HS-27A (cell line): ENCODE measurements at places on chromosomes 16 and 17.

GRCh38 chr17:54781389-54781788 lies 119.3 kb upstream of the TOM1L1 start:
- no peak for DNase-seq

- no peak for DNase-seq
Observed at GRCh38 chr16:66754211-66754610, 2.8 kb upstream of the DYNC1LI2 start.

GRCh38 chr16:89360760-89361435 lies 129.5 kb downstream of the ANKRD11 start:
- no peak for DNase-seq

- no peak for DNase-seq
Observed at GRCh38 chr17:61729690-61730268, 133.5 kb downstream of the BRIP1 start.

- DNase-seq = no peak
Observed at GRCh38 chr17:65587534-65588180, 26.2 kb upstream of the AXIN2 start.

GRCh38 chr16:88423448-88423850 lies 29.6 kb upstream of the ZFPM1 start:
- no peak for DNase-seq

- DNase-seq = no peak
Observed at GRCh38 chr17:49756323-49757150, 7.4 kb downstream of the FAM117A start.

DNA sequence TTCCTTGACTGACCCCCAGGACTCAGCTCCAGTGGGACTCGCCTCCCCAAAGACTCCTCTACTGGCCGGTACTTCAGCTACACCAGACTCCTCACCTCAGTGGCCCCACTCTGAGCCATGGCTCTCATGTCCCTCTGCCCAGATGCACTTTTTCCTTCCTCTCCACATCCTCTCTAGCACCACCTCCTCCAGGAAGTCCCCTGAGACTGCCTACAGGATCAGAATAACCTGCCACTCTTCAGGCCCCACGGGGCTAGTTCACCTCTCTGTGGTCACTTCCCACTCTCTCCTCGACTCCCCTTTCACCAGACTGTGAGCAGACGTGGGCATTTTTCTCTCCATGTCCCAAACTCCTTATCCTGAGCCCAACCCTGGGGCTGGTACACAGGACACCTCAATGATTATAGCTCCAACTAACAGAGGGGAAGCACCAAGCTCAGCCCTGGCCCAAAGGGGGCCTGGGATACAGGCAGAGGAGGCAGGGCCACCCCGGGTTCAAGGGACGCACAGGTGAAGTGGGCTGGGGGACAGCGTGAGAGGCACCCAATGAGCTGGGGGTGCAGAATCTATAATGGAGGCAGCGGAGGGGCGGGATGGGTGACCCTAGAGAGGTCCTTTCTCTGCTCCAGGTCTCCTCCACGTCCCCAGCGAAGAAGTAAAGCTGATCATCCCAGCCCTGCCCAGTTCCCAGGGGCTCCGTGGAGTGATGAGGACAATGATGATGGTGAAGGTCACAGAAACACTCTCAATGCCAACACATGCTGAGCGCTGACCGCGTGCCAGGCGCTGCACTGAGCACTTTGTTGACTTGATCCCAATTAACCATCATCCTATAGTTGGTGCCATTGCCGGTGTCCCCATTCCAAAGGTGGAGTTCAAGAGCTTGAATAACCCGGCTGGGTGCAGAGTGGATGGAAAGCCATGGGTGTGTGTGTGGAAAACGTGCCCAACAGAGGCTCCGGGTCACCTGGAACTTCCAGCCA lies 3.9 kb downstream of the TRPV3 start:
- no peak for DNase-seq
